ENCODE measurements at places on chromosomes 2 and 18.

DNA sequence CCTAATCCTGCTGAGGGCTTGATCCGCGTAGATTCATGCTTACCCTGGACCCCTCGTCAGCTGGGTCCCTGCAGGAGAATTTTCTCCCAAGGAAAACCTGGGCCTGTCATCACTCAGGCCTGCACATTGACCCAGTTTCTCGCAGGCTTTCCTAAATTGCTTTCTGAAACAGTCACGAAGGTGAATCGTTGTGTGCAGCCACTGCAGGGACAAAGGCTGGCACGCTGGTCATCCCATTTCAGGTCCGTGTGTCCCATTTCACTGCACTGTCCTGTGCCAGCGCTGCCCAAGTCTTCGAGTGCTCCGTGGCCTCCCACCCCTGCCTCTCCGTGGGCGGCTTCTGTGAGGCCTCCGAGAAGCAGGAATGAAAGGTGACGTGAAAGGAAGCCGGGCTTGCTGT lies 62.8 kb upstream of the YWHAQ start:
- DNase-seq: no peak

- DNase-seq: no peak
Measured at GRCh38 chr18:48402953-48403352, 6.2 kb downstream of the ZBTB7C start.

- DNase-seq: no peak
Measured at GRCh38 chr2:223166983-223167650, 115.1 kb downstream of the KCNE4 start.

DNA sequence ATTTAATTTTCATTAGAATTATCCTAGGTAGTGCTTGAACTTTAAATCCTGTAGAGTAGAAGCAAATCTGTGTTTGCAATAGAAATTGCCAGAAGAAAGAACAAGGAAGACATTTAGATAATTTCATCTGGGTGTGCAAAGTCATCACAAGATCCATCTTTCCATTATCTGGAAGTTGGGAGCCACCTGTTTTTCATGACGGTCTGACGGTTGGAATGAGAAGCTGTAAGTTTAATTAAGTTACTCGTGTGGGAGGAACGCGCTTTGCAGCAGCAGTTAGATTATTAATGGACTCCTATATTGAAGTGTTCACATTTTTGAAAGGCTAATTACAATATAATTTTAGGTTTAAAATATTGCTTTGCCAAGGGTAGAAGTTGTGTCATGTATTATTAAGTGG lies 69.9 kb upstream of the PARD3B start:
- DNase-seq: no peak

- DNase-seq: no peak
Measured at GRCh38 chr18:10248738-10249137, 205.7 kb upstream of the APCDD1 start.

DNA sequence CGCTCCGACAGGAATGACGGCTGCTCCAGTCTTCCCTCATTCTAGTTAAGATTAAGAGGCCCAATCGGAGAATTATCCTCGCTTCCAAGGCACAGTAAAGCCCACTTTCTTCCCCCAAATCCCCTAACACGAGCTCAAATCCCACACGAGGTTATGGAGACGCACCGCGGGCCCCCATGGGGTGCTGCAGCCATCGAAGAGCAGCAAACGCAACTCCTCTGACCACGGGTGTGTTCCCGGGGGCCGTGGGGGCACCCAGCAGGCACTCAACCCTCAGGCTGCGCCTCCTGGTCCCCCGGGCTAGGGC lies 446 bp downstream of the COPS9 start:
- no peak for DNase-seq

DNA sequence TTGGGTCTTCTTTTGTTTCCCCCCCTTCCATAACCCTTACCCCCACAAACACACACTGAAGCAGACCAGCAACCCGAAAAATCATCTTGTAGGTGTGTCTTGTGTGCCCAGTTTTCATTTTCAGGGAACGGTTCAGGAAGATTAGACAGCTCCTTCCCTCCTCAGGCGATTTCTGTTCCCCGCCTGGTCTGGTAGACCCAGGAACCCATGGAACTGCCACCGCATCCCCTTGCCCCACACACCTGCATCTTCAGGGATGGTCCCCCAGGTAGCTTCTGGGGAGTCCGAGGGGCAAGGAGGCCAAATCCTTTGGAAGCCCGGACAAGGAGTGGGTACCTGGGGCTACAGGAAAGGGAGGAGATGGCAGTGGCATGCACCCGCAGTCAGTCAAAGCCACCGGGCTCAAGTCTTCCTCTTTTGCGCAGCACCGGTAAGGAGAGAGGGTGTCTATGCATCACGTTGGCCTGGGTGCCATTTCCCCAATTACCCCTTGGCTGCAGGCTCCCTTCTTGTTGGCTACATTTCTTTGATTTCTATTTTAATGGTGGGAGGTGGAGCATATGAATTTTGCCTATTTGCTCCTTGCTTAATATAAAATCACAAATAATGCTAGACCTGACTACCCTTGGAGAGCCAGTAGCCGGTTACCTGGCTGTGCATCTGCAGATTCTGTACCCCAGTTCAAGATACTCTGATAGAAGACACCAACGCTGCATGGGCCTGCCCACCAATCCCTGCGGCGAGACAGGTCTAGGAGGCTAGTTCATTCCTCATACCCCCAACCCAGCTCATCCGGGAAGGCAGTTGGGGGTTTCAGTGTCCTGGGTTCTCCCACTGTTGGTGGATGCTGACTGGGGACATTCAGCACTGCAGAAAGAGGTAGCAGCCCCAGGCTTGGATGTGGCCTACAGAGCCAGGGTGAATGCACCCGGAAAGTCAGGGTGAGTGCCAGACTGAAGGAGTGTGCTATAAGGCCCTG lies 30.0 kb upstream of the ATP6V1B1 start:
- no peak for DNase-seq

GRCh38 chr2:58484221-58484620 lies 243.1 kb upstream of the FANCL start:
- DNase-seq: no peak

DNA sequence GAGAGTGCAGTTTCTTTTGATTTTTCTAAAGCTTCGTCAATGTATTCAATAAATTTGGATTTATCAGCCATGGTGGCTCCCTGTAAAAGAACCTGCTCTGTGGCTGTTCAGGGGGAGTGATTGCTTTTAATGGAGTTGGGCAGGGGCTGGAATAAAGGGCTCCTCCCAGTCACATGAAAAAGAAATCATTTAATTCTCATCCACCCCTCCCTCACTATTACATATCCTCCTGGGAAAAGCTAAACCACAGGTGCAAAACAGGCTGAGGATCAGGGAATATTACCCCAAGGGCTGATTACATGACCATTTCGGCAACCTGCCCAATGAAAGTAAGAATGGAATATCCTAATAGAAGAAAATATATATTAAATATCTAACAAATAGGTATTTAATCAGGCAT lies at the start of gene SULT6B1:
Gene SULT6B1 (minus strand): TSS at position 101 of the 400 bp plus-strand sequence. CDS start 30 bp downstream, at position 71.
- DNase-seq: no peak

DNA sequence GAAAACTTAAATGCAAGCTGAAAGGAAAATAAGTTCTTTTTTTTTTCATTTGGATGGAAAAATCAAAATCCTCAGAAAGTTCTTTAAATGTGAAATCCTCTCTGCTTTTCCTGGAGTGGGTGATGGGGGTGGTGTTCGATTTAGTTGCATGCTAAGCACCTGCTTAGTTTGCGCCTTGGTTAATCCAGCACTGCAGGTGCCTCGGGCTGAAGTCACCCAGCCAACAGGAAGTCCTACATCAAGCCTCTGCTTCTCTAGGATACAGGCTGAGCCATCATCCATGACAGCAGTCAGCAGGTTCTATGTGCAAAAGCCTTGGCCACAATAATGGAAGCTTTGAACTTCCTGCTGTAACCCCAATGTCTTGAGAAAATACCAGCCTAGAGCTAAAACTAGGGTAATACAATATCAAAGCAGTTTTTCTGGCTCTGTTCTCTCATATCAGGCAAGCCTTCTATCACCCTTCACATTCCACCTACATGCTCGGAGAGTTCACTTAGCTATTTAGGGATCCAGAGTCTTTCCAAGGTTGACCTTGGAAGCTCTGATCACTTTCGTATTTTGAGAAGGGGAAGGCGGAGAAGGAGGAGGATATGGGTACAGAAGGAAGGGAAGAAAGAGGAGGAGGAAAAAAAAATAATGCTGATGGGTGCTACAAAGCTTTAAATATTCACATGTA lies 116.1 kb upstream of the LRRTM1 start:
- DNase-seq: no peak

GRCh38 chr2:82478641-82479040 lies 1980.4 kb downstream of the SUCLG1 start:
- no peak for DNase-seq

All from activated CD4-positive, alpha-beta T cell treated with anti-CD3 and anti-CD28 coated beads, Interleukin-2, Interleukin-4, amounts not matched to agents 100 ng/mL and 50 ng/mL, durations not matched to agents 16 hours and 8 hours (primary cell).